ENCODE measurements at places on chromosomes 12 and 14.

GRCh38 chr12:22399464-22400180 lies 65.1 kb upstream of the ST8SIA1 start:
- no peak for DNase-seq

GRCh38 chr12:31519511-31519910 lies 71.4 kb downstream of the DENND5B start:
- no peak for DNase-seq

DNA sequence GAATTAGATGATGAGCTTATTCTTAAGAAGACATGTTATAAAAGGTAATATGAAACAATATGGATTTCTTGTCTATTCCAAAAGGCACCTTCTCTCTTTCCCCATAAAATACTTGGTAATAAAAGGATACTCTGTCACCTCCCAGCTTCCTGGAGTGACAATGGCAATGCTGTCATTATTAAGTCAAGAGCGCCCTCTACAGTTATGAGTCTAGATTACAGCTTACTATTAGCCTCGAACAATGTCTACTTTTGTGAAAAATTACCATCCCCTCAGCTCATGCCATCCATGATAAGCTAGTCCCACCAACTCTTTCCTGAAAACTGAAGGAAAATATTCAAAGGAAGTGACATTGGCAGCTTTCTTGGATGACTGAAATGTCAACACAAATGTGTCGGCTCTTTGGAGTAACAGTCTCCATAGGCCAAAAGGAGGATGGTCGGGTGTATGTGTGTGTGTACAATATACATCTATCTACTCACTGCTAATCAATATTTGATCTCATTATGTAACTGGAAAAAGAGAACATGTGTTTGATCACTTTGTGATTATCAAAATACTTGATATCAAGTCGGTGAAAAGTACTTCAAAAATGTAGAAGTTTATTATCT lies 48.7 kb upstream of the CDKN3 start:
- DNase-seq = peak; percentile 15

DNA sequence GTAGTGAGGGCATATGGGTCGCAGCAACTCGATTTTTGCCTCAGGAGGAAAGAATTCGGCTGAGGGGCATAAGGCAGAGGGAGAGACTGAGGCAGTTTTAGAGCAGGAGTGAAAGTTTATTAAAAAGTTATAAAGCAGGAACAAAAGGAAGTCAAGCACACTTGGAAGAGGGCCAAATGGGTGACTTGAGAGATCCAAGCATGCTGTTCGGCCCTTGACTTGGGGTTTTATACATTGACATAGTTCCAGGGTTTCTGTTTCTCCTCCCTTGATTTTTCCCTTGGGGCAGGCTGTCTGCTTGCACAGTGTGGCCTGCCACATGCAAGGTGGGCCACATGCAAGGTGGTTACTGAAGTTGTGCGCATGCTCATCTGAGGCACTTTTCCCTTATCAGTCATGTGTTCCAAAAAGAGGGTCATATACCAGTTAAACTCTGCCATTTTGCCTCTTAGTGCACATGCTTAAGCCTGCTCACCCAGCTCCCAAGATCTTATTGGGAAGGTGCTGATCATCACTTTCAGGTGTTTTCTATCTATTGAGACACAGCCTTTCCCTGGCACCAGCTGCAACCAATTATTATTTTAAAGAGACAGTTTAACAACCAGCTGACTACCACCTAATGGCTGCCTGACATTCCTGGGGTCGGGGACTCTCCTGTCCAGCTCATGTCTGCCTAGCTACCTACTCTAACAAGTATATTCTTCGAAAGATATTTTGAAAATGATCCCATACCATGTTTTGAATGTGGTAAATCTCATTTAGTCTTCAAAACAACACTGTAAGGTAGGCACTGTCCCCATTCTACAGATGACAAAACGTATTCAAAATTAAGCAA lies 19.9 kb downstream of the PTGER2 start:
- no peak for DNase-seq

Data from NCI-H524 treated with DMSO at 0.1 percent for 48 hours (cell line).